ENCODE measurements at places on chromosomes 13 and 19.

DNA sequence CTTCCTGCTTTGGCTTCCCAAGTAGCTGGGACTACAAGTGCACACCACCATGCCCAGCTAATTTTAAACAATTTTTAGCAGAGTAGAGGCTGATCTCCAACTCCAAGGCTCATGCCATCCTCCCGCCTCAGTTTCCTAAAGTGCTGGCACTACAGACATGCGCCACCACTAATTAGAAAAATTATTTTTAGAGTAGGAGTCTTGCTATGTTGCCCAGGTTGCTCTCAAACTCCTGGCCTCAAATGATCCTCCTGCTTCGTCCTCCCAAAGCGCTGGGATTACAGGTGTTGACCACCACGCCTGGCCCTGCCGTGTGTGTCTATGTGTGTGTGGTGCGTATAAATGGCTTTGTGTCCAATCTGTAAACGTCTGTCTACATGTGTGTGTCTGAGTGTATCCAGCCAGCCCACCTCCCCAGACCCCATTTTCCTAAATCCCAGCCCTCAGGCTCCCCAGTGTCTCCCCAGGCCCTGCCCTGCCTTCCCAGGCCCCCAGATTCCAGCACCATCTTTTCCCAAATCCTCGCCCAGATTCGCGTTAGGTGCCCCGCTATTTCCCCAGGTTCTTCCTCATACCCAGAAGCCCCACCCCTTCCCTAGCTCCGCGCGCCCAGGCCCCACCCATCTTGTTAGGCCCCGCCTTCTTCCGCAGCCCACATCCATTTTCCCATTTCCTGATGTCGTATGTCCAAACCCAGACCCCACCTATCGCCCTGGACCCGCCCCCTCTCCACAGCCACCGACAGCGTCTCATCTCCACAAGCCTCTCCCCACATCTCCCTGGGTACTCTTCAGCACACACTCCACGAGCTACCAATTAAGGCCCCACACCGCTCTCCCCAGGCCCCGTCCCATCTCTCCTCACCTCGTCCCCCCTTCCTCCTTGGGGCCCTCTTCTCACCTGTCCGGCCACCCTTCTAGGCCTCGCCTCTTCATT, 24.9 kb downstream of the SLC8A2 start:
- DNase-seq, result no peak

DNA sequence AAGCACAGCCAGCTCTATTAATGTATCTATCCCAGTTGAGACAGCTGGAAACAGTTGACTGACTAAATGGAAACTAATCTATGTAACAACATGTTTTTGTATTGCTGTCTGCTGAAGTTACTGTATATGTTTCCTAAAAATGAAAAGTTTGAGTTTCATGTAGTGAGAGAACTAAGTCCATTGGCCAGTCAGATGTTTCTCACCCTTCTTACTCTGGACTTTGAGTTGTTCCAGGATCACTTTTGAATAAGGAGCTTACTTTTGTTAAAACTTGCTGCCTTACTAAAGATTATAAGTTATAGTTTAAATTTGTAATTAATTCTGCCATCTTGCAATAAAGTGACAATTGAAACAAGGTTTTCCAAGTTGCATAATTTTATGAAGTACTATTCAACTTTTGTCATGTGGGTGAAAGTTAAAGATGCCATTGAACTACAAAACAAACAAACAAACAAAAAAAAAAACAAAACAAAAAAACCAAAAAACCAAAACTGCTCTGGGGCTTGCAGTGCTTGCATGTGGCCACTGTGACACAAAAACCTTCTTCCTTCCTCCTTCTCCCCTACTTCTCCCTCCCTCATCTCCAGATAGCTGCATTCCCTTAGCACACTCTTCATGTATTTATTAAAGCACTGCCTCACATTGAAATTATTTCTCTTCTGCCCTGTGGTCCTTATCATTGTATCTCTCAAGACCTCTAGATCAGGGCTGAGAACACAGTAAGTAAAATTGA, 15.3 kb downstream of the WDFY2 start:
- no peak for DNase-seq

- no peak for DNase-seq
Measured at GRCh38 chr13:76335463-76335862, 550.7 kb downstream of the KCTD12 start.

DNA sequence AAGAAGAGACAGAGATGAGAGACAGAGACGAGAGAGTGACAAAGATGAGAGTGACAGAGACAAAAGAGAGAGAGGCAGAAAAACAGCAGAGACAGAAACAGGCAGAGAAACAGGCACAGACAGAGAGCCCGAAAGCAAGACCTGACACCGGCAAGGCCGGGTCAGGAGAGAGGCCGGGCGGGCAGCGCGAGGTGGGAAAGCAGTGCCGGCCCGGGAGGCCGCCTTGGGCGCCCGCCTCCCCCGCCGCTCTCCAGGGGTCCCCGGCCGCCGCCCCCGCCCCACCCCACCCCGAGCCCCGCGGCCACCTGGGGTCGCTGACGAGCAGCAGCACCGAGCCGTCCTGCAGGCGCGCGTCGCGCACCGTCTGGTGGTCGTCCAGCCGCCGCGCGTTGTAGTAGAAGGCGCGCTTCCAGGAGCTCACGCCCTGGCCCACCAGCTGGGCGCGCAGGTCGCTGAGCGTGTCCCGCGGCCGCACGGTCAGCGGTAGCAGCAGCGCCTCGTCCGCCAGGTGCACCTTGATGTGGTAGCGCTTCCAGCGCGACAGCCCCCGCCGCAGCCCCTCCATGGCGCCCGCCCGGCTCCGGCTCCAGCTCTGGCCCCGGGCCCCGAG, at the start of gene TINCR:
TSS of gene TINCR (minus strand) at position 594 of the 610 bp plus-strand sequence.
- no peak for DNase-seq

GRCh38 chr13:77865622-77866021, 53.0 kb downstream of the EDNRB start:
- no peak for DNase-seq

GRCh38 chr19:15259907-15260306, 27.7 kb upstream of the EPHX3 start:
- DNase-seq, result no peak

DNA sequence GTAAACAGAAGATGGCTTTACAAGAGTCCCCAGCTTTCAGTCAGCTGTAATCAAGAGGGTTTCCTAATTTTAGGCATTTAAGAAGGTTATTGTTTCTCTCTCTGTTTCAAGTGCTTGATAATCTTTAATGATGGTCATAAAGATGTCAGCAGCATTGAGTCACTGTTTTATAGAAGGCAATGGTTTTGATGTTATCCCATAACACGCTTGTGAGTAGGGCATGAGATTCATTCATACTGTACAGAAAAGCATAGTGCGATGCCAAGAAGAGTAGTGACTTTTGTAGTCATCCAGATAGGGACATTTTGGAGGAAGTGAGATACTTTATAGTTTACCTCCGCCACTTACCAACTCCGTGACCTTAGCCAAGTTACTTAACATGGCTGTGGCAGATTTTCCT, 364.2 kb upstream of the SLC10A2 start:
- no peak for DNase-seq

- no peak for DNase-seq
Measured at GRCh38 chr13:77019756-77020155, 7.2 kb downstream of the FBXL3 start.

DNA sequence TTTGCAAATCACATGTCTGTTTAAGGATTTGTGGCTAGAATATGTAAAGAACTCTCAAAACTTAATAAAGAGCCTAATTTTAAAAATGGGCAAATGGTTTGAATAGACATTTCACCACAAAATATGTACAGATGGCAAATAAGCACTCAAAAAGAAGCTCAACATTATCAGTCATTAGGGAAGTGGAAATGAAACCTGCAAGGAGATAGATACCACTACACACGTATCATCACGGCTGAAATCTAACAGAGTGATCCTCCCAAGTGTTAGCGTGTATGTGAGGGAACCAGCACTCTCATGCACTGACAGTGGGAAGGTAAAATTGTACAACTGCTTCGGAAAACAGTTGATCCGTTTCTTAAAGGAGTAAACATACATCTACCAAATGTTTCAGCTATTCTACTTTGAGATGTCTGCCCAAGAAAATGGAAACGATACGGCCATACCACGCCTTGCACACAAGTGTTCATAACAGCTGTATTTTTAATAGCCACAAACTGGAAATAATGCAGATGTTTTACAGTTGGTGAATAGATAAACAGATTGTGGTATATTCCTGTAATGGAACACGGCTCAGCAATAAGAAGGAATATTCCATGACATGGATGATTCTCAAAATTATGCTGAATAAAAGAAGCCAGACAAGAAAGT, 14.5 kb downstream of the ARHGEF7 start:
- no peak for DNase-seq

DNA sequence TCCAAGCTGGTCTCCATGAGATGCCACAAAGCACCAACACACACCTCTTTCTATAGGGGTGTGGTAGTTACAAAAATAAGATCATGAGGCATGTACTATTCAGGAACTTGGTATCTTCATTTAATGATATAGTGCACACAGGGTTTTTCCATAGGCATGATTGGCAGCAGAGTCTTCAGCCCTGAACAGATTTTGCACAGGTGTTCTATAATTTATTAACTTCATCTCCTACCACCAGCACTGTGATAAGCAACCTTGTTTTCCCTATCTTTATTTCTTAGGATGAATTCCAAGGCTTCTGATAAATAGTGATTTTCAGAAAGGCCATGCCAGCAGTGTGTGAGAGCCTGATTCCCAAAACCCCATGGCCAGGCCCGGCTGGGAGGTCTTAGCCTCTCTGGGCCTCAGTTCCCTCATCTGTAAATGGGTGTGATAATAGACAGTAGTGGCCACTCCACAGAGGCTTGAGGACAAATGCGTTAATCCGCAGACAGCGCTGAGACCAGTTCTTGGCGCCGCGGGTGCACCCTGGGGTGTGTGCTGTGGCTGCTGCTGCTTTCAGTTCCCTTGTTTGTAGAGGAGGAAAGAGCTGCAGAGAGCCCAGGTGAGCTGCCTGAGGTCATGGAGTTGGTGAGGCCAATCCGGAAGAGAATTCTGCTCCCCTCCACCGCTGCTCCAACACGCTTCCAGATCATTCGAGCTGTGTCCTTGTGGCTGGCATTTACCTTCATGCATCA, 33.1 kb downstream of the DHRS12 start:
- DNase-seq, result no peak

GRCh38 chr19:4288091-4288777, 9.2 kb downstream of the SHD start:
- DNase-seq, result no peak

- no peak for DNase-seq
Measured at GRCh38 chr13:71309905-71310304, 557.1 kb downstream of the DACH1 start.

- DNase-seq, result peak; percentile 65
Measured at GRCh38 chr19:51702103-51702824, 9.1 kb downstream of the SPACA6 start.

DNA sequence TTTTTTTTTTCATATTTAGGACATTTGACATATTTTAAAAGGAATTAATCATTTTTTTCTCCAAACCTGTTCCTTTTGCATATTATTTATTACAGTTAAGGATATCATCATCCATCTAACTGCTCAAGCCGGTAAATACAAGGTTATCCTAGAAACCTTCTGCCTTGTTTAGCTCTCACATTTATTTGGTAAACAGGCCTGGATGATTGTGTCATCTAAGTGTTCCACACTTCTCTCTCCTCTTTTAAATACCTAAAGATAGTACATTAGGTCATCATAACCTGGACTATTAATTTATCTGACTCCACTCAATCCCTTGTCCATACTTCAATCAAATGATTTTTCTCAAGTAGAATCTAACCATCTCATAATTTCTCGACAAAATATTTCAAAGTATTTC, 511.7 kb upstream of the KLHL1 start:
- DNase-seq, result no peak

GRCh38 chr19:34172661-34173192, 423 bp downstream of the LSM14A start:
- DNase-seq, result no peak

GRCh38 chr13:33099860-33100259, 83.6 kb downstream of the KL start:
- DNase-seq, result no peak

- no peak for DNase-seq
Measured at GRCh38 chr13:91313103-91313502, 34.4 kb upstream of the MIR17HG start.

DNA sequence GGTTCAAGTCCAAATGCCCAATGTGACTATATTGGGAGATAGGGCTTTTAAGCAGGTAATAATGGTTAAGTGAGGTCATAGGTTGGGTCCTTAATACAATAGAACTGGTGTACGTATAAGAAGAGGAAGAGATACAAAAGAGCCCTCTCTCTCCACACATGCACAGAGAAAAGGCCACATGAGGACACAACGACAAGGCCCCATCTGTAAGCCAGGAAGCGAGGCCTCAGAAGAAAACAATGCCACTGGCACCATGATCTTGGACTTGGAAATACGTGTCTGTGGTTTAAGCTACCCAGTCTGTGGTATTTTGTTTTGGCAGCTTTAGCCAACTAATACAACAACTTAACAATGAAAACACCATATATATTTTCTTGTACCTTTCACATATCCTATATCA, 23.4 kb upstream of the RFC3 start:
- DNase-seq, result no peak

DNA sequence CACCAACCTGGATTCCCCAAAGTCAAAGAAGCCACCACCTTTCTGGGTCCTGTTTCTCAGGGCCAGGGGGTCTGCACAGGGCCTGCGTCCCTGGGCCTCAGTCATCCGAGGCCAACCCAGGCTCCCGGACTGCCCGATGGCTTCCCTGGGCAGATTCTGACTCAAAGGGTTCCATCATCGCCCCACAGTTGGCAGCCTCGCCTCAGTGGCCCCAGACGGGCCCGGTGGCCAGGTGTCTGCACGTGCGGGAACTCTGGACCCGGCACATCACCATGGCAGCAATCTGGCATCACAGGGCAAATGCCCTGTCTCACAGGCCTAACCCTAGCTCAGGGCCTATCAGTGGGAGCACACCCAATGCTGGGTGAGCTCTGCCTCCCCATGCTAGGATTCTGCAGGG, 2.9 kb downstream of the IGFL1 start:
- no peak for DNase-seq

- DNase-seq, result no peak
Measured at GRCh38 chr13:101700598-101700997, 248.1 kb downstream of the ITGBL1 start.

- DNase-seq, result no peak
Measured at GRCh38 chr19:709965-710571, 1.3 kb downstream of the PALM start.

DNA sequence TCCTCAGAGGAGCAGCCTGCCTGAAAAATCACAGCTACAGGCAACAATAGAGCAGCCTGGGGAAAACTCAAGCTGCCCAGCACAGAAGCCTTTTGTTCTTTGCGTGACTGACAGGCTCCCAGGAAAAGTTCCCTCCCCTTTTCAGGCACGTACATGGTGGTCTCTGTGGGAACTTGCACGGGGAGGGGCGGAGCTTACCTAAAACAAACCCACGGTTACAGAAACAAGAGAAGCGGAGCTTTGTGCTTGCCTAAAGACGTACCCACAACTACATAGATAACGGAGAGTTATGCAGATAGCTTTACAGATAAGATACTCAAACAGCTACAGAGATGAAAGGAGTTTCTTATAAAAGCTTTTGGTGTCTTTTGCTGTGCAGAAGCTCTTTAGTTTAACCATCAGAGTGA, 11.4 kb downstream of the ETFB start:
- DNase-seq, result peak; percentile 41

GRCh38 chr19:45446944-45447343, 20.9 kb upstream of the FOSB start:
- DNase-seq, result no peak

Measured in CD4-positive, alpha-beta T cell treated with Interleukin-15 for 1 hour (primary cell).